ENCODE measurements at places on chromosomes 5 and 9.
A peak's percentile ranks its signal among the peaks of the same experiment; 100 is the strongest.

DNA sequence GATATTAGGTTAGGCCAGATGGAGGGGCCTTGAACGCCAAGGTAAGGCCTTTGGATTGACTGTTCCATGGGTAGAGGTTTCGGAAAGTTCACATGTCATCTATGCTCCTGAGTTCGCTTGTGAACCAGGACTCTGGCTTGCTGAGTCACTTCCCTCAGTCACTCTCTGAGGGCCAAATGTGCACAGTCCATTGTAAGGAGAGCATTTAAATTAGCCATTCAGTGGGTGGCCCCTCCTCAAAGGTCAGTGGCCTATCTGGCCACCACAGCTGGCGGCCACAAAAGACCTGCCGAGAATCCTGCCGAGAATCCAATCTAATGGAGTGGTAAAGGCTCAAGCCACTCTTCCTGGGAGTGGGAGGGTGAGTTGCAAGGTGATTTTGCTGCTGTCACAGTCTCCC is 58.9 kb upstream of the ARAP3 start:
- no peak for DNase-seq

- DNase-seq = no peak
Measured at GRCh38 chr5:156438076-156438475, 111.1 kb downstream of the SGCD start.

GRCh38 chr9:114988962-114989599 is 58.7 kb upstream of the TNFSF8 start:
- peak; percentile 67 for DNase-seq

DNA sequence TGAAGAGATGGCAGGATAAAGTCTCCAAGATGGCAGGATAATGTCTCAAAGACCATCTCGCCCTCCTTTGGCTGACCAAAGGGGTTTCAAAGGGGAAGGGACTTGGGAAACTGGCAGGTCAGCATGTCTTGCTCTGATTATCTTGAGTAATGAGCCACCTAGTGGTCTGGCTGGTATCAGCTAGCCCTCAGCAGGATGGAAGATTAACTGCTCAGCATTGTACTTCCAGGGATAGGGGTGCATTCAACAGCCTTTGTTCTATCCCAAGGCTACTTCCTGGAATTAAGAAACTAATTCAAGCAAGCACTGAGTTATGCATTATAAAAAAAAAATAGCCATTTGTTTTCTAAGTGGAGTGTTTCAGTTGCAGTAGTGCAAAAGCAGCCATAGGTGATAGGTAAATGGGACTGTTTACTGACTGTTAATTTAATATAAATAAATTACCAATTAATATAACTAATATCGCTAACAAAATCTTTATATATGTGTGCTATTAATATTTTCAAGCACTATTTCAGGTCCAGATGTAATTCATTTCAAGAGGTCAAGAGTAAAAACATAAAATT is 555.5 kb downstream of the CDH9 start:
- no peak for DNase-seq

DNA sequence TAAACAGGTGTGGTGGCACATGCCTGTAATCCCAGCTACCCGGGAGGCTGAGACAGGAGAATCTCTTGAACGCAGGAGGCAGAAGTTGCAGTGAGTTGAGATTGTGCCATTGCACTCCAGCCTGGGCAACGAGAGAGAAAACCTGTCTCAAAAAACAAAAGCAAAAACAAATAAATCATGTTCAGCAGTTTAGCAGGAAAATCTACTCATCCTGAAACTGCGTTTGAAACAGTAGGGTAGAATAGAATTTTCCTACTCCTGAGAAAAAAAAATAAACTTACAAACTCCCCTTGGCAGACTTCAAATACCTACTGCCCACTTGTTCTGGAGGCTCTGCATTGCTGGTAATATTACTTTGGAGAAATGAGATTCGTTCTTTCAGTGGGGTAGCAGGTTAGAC is 367.7 kb downstream of the GADD45G start:
- no peak for DNase-seq

GRCh38 chr5:140267201-140267540 is 35.7 kb downstream of the PFDN1 start:
- no peak for DNase-seq

- DNase-seq = no peak
Measured at GRCh38 chr9:117839862-117840261, 135.7 kb downstream of the TLR4 start.

DNA sequence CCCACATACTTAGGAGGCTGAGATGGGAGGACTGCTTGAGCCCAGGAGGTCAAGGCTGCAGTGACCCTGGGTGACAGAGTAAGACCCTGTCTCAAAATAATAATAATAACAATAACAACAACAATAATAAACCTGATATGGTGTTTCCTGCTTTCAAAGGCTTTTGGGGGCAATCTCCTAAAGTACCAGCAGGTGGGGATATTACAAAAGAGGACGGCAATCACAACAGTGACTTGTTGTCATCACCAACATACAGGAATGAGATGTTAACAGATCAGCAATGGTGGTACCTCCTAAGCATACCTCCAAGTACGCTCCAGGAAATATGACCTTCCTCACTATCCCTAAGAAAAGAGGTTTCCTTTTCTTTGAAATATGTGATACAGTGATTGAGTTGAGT is 91.1 kb upstream of the RNF180 start:
- DNase-seq = no peak

GRCh38 chr5:144313147-144313726 is 142.6 kb downstream of the KCTD16 start:
- no peak for DNase-seq

DNA sequence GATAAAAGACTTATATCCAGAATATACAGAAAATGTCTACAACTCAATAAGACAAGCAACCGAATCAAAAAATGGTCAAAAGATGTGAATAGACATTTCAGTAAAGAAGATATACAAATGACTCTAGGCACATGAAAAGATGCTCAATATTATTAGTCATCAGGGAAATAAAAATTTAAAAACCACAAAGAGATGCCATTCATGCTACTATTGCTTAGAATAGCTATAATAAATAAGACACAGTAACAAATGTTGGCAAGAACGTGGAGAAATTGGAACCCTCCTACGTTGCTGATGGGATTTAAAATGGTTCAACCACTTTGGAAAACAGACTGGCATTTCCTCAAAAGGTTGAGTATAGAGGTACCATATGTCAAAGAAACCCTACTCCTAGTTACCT is 39.8 kb downstream of the POLK start:
- no peak for DNase-seq

Measured in CD4-positive, alpha-beta T cell treated with Interleukin-15 for 1 hour (primary cell).